ENCODE measurements at places on chromosomes 16 and 17.

GRCh38 chr16:10943064-10943353 is 741 bp upstream of the DEXI start:
- DNase-seq = no peak

GRCh38 chr16:55120408-55120807 is 189.7 kb downstream of the IRX5 start:
- peak; percentile 12 for DNase-seq

DNA sequence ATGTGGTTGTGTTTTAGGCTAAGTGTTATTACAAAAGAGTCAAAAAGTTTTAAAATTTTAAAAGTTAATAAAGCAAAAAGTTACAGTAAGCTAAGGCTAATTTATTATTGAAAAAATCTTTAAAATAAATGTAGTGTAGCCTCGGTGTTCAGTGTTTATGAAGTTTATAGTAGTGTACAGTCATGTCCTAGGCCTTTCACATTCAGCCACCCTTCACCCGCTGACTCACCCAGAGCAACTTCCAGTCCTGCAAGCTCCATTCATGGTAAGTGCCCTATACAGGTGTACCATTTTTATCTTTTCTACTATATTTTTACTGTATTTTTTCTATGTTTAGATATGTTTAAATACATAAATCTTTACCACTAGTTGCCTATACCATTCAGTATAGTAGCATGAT is 98.5 kb upstream of the RPRML start:
- no peak for DNase-seq

- no peak for DNase-seq
These were observed 390 bp downstream of the ZNRF1 start for GRCh38 chr16:74999219-74999608.

- no peak for DNase-seq
These were observed 25.3 kb upstream of the MTMR4 start for GRCh38 chr17:58539698-58540097.

DNA sequence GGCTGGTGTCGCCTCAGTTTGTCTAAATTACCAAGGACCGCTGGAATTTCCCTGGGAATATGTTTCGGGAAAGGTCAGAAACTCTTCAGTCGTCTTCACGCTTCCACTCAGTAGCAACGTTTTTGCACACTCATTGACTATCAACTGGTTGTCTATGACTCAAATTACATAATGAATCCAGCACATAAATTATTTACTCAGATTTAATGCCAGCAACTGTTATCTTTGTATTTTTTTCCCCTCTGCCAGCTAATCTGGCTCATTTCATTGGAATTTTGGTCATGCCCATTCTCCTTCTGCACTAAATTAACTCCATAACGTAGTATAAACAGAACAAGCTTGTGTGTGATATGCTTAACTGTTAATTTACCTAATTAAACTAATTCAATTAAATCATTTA is 372.7 kb upstream of the ZFHX3 start:
- DNase-seq = no peak

GRCh38 chr17:77579682-77580081 is 378.8 kb upstream of the TNRC6C start:
- no peak for DNase-seq

- no peak for DNase-seq
These were observed 11.6 kb downstream of the ZNF423 start for GRCh38 chr16:49844359-49844758.

- no peak for DNase-seq
These were observed 22.4 kb downstream of the ALDH3A2 start for GRCh38 chr17:19670908-19671307.

DNA sequence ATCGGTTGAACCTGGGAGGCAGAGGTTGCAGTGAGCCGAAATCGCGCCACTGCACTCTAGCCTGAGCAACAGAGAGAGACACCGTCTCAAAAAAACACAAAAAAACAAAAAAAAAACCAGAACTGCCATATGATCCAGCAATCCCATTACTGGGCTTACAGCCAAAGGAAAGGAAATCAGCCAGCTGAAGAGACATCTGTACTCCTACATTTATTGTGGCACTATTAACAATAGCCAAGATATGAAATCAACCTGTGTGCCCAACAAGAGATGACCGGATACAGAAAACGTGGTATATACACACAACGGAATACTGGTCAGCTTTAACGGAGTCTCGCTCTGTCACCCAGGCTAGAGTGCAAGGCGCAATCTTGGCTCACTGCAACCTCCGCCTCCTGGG is 14.6 kb downstream of the FANCA start:
- DNase-seq = no peak

DNA sequence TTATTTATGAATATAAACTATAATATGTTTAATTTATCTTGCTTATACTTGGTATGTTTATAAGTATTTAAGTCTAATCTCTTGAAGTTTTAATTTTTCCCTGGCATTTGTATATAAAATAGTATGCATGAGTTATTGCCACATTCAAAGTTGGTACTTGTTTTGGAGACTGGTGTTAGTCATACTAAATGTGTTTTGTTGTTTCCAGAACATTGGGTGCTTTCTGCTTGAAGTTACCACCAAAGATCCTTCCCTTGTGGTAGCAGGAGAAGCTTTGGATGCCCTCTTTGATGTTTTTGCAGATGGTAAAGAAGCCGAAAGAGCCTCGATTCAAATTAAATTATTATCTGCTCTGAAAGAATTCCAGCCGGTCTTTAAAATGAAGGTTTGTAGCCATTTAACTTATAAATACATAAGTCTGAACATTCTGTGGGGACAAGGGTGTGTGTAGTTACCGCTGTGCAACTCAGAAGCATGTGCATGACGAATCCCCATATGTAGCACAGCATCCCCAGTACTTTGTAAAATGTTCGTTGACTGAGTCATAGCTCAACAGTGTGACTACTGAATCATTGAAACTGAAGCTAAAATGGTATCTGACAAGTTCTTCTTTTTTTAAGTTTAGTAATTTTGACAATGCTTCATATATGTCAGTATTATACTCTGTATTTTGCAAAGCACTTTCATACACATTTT is 36.4 kb downstream of the HEATR3 start:
- DNase-seq = no peak

DNA sequence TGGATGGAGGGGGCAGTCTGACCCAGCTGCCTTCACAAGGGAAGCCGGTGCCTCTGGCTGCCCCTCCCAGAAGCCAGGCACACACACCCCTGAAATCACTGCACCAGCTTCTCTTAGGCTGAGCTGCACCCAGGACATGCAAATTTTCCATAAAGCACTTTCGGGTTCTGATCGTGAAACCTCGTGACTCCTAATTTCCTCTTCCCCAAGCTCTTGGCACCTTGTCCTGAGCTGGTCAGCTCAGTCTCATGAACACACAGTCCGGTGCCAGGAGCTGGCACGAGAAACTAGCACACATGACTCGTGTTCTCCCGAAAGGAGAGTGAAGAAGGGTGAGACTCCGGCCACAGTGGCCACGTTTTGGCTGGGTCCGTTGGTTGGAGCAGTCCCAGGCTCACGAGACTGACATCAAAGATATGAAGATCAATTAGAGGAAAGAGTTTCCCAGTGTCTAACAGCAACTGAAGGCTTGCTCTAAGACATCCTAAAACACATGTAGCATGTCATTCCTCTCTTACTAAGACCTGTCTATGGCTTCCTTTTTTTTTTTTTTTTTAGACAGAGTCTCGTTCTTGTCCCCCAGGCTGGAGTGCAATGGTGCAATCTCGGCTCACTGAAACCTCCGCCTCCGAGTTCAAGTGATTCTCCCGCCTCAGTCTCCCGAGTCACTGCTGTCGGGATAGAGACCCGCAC is 9.2 kb upstream of the ABR start:
- DNase-seq = no peak

GRCh38 chr17:13947499-13947898 is 121.8 kb upstream of the COX10 start:
- DNase-seq = no peak

GRCh38 chr17:78058001-78058400 is 70.6 kb downstream of the TMC6 start:
- no peak for DNase-seq

GRCh38 chr17:66152756-66153155 is 39.2 kb downstream of the CEP112 start:
- DNase-seq = no peak

DNA sequence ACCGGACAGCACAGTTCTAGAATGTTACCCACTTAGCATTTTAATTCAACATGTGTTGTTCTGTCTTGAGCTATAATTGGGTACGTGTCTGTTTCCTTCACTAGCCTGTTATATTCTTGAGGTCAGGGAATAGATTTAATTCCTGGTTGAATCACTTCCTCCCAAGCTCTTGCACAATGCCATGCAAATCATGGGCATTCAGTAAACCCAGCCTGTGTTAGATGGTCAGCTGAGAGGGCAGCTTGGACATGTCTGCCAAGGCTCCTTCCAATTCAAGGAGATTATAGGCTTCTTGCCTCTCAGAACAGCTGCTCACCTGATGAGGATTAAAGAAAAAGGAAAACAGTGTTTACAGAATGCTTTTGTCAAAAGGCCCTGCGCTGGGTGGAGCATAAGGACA is 12.6 kb downstream of the C1QTNF1 start:
- no peak for DNase-seq

- DNase-seq = peak; percentile 58
These were observed 294.5 kb downstream of the SNX29 start for GRCh38 chr16:12271006-12271405.

DNA sequence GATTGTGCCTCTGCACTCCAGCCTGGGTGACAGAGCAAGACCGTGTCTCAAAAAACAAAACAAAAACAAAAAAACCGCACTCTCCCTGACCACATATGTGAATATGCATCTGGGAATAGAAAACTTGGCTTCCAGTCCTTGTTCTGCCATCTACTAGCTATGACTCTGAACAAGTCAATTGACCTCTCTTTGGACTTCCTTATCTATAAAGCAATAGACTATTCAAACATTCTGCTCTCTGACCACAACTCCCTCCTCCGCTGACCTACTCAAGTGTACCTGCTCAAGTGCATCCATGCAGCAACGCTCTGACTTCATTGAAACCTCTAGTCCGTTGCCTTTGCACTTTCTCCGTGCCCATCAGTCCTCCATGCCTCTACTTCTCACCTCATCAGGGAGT is 52.6 kb upstream of the KDM6B start:
- DNase-seq = no peak

GRCh38 chr17:7406235-7406825 is 1.3 kb upstream of the NLGN2 start:
- DNase-seq = no peak

GRCh38 chr16:31265329-31266245 is 5.8 kb downstream of the ITGAM start:
- DNase-seq = no peak

DNA sequence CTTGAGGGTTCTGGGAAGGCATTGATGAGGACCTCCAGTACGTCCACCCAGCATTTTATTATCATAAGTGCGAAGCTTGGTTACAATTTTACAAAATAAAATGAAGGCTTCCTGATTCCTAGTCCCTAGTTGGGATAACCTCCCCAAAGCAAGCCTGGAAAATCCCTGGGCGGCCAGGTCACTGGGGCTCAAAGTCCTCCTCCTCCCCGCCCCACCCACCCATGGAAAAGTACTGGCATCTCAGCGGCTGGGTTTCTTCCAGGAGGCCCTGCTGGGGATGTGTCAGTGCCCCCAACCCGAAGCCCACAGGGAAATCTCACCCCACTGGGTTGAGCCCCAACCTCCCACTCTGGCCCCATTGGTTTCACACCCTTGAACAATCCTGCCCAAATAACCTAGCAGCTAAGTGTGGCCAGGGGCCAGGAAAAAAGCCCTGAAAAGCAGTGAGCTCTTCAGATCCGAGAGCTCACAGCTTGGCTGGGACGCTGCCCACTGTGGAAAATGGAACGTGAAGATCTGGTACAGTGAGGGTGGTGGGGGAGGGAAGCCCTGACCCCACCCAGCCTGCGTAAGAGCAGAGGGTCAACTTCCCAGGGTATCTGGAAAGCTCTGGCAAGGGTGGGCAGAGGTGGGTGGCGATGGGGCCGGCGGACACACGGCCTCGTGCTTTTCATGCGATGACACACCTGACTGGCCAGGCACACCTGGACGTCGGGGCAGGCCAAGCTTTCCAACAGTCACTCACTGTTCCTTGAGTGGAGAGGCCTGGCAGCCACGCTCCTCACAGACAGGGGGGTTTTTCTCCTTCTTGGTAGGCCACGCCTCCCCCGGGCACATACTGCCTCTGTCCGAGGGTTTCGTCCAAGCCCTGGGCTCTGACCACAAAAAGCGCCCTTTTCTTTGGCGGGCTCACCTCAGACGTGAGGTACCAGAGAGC is 324.5 kb downstream of the SOX9 start:
- DNase-seq = no peak

- DNase-seq = no peak
These were observed 3.2 kb upstream of the C1QTNF1 start for GRCh38 chr17:79020631-79021301.

GRCh38 chr17:79295307-79295706 is 220.7 kb downstream of the ENGASE start:
- DNase-seq = no peak

GRCh38 chr16:3643095-3643730 is 11.3 kb upstream of the DNASE1 start:
- DNase-seq = no peak

GRCh38 chr17:62981933-62982332 is 15.9 kb downstream of the TANC2 start:
- DNase-seq = no peak

GRCh38 chr17:37135576-37135975 is 186.8 kb downstream of the AATF start:
- DNase-seq = no peak

GRCh38 chr16:25279491-25279890 is 21.8 kb upstream of the ZKSCAN2 start:
- no peak for DNase-seq

DNA sequence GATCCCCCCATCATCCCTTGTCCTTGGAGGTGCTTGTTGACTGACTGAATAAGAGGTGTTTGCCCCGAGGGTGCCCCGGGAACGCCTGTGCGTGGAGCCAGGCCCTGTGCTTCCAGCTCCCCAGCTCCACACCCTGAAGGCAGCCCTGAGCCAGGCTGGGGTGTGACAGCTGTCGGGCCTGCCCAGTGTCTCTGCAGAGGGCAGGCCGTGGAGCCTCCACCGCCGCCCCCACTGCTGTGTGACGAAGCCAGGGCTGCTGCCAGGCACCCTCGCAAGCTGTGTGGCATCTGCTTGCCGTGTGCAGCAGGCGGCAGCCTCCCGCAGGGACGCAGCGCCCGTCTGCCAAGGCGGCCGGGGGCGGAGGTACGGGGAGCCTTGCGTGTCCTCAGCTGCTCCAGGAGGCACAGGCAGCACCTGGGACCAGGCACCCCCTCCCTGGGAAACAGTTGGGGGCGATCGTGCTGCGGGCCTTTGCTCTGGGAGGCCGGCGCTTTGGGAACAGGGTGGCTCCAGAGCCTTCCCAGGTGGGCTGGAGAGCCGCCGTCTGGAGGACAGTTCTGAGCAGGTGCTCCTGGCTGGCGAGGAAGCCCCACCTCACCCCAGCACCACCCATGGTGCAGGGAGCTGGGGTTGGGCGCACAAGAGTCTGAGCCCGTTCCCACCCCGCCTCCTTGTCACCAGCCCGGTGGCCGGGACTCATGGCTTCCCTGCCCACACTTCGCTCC is 26.6 kb downstream of the GSE1 start:
- no peak for DNase-seq

GRCh38 chr17:2035541-2036488 is 5.9 kb downstream of the DPH1 start:
- no peak for DNase-seq

DNA sequence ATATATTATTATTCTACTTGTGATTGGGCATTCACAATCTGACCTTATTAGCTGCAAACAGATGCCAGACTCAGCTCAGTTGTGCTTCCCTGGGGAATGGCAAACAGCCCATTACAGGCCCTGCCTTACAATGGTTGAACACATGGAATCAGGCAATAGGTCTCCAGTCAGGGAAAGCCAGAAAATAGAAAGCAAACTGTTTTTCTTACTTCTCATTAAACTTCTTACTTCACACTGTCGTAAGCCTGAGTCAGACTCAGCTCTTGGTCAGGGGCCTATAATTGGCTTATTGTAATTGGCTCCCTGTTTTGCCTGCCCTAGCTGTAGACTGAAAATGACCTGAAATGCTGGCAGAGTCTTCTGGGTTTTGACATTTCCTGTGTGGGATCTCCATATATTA is 77.0 kb upstream of the CA10 start:
- DNase-seq = no peak
